ENCODE measurements at places on chromosomes 11 and 22.

- no peak for DNase-seq
Measured at GRCh38 chr11:102971766-102972165, 16.2 kb upstream of the MMP13 start.

DNA sequence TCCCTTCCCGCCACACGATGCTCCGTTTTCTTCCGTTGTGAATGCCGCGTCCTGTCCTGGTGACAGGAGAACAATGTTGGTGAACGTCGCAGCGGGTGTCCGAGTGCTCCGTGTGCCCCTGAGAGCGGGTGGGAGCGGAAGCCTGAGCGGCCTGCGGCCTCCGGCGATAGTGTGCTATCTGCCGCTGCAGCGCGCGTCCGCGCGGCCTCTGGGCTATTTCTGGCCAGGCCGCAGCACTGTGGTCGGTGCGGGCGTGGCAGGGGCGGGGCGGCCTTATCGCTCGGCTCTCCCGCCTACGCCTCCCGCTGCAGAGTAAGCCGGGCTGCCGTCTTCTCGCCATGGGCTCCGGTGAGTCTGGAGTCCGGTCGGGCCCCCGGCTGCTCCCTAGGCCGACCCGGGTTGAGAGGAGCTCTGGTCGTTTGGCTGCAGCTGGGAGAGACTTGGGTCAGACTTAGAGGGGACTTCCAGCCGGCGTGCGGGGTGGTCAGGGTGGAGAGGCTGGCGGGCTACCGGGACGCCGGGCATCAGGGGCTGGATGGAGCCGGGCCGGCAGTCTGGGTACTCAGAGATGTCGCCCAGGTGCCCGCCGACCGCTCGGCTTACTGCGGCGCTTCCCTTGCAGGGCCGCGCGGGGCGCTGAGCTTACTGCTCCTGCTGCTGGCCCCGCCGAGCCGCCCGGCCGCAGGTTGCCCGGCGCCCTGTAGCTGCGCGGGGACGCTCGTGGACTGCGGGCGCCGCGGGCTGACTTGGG, at the start of gene GP1BB:
GP1BB (plus strand) TSS at position 308 of the 751 bp plus-strand sequence; CDS start at position 339, 31 bp downstream.
- DNase-seq: no peak

DNA sequence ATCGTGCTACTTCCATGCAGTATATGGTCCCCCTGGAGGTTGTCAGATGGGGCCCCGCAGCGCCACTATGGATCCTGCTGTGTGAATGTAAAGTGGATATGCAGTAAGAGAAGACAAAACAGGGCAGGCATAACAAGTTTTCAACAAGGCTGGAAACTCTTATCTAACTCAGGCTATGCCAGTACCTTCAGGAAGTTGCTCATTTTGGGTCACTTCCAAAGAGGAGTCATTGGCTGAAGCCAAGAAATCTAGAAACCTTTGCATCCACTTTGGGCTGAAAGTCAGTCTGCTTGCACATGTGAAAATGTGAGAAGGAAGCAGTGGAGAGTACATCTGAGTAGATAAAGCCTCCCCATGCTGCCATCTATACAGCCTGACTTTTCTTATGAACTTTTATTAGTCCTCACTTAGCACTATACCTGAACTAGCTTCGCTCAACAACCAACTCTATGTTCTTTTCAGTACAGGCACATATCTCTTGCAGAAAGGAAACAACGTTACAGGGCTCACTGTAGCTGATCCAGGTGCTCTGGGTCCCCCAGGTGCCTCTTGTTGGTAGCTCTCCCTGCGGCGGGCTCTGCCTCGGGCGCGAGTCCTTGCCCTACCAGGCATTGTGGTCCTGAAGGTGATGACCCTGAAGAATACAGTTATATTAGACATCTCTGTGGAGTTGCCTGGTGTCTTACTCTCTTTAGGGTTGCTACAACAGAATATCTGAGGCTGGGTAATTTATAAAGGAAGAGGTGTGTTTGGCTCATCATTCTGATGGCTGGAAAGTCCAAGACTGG, 12.4 kb downstream of the PIWIL3 start:
- no peak for DNase-seq

- no peak for DNase-seq
Measured at GRCh38 chr11:36441610-36442208, 68.4 kb downstream of the TRAF6 start.

GRCh38 chr22:38566726-38567504, 3.1 kb downstream of the DMC1 start:
- no peak for DNase-seq

DNA sequence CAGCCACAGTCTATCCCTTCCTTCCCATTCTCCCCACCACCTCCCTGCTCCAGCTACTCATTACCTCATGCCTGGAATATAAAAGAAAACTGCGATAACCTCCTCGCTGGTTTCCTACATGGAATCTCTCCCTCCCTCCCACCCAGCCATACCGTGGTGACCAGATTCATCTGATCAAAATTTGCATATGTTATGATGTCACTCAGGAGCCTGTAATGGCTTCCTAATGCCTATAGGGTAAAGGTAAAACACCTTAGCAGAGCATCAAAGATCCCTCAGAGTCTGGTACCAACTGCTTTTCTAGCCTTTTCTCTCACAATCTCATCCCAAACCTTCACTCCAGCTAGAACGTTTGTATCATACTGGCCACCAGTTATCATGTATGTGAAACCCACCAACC, 19.6 kb downstream of the RTN4RL2 start:
- no peak for DNase-seq

- DNase-seq: no peak
Measured at GRCh38 chr22:26326803-26327202, 102.3 kb upstream of the ASPHD2 start.

GRCh38 chr22:47458348-47458747, 695.9 kb downstream of the TBC1D22A start:
- no peak for DNase-seq

- DNase-seq: no peak
Measured at GRCh38 chr22:36658900-36659299, 44.7 kb downstream of the CACNG2 start.

DNA sequence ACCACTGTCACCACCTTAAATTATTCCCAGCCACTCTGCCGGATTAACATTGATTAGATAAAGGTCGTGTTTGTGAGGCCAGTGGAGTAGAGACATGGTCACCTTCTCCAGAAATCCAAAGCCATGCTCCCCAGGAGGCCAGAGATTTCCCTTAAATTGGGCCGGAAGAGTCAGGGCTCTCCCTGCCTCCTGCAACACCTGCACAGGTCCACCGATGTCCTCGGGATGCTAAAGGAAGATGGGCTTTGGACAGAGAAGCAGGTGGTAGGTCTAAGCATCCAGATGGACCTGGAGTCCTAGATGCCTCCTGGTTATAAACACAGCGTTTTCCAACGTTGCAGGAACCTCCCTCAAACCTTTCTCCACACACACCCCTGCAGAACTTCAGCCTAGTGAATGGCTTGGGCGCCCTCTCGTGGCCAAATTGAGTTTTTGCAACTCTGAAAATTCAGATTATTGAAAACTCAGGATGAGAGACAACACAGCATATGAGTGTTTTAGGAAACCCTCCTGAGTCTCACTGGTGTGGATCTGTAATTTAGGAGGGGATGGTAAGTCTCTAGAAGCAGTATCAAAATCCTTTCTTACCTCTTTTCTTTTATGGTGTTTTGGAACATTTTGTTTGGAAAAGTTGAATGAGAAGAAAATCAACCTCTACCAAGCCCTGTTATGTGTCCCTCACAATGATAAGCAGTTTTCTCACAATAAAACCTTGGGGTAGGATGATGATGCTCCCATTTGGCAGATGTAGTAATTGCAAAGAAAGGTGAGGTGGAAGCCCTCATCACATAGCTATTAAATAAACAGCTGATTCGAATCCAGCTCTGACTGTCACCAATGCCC, 109.6 kb downstream of the RRAS2 start:
- peak; percentile 68 for DNase-seq

GRCh38 chr22:47036936-47037485, 274.6 kb downstream of the TBC1D22A start:
- no peak for DNase-seq

- no peak for DNase-seq
Measured at GRCh38 chr11:68325183-68325906, 13.0 kb downstream of the LRP5 start.

- peak; percentile 50 for DNase-seq
Measured at GRCh38 chr11:12598330-12599256, 75.6 kb upstream of the TEAD1 start.

- no peak for DNase-seq
Measured at GRCh38 chr11:37313266-37313665, 715.2 kb upstream of the RAG2 start.

- no peak for DNase-seq
Measured at GRCh38 chr11:35365961-35366360, 53.4 kb downstream of the SLC1A2 start.

GRCh38 chr11:36775130-36775529, 177.1 kb upstream of the RAG2 start:
- peak; percentile 62 for DNase-seq

- DNase-seq: no peak
Measured at GRCh38 chr22:33440756-33441155, 382.6 kb upstream of the SYN3 start.

DNA sequence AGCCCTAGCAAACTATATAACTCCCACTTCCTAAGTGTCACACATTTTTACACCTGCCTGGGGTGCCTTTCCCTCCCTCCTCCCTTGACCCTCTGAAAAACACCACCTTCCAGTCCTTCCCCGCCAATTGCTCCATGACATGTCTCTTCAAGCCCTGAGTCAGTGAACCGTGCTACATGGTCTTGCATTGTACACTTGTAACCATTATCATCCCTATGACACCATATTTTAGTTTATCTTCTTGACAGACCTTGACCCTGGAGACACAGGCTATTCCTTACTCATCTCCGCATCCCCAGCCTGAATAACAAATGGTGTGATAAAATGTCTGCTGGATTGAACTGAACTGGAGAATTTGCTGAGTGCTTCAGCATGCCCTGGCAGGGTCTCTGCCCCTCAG, 36.9 kb downstream of the TNKS1BP1 start:
- no peak for DNase-seq

DNA sequence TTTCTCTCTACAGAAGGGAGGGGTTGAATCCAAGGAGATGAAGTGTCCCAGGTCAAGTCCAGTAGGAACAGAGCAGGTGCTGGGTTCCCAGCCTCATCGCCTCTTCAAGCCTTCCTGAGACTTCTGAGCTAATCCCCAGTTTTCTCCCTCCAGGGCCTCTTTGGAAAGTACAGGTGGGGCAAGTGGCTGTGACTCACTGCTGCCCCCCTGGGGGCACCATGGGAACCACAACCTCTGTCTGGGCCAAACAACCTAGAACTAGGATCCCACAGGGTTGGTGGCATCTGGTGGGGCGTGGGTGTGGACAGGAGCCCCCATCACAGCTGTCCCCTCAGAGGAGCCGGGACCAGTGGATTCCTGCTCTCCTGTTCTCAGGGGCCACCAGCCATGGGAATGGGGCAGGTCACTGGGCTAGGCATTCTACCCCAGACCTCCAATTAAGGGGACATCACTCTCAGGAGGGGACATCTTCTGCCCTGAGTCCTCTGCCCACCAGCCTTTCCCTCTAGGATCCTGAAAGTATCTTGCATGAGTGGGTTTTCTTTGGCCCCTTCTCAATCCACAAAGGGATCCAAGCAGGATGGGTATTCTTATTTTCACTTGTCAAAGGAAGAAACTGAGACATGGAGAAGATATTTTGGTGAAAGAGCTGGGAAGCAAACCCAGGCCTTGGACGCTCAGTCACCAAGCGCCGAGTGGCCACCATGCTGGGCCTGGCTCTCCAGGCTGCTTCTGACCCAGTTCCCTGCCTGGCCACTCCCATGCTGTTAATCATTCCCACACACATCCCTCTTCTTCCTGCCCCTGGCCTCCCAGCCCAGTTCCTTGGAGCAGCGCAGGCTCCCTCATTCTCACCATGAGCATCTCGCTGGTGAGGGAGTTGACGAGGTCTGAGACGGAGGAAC, 23.8 kb downstream of the LRRC10B start:
- peak; percentile 45 for DNase-seq

All from ELR (cell line).